Hematopoietic multipotent progenitor cell treated with erythropoietin and hydrocortisone succinate and interleukin-3 and kit ligand, for 6 days (in vitro differentiated cells): ENCODE measurements at places on chromosomes 1 and 21.

DNA sequence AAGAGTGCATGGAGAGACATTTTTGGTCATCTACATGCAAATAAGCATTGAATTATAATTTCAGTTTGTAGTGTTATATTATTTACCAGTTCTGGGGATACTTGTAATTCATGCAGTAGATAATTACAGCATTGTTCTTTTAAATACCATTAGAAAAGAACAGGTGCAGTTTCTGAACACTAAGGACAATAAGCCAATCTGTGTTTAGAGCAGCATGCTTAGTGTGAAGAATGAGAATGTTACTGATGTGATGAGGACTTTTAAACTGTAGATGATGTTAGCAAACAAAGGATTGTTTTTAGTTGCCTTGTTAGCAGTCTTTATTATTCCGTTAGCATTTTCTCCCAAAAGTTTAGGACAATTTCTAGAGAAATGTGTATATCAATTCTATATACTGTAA is 348.3 kb downstream of the BRINP3 start:
- DNase-seq = no peak

DNA sequence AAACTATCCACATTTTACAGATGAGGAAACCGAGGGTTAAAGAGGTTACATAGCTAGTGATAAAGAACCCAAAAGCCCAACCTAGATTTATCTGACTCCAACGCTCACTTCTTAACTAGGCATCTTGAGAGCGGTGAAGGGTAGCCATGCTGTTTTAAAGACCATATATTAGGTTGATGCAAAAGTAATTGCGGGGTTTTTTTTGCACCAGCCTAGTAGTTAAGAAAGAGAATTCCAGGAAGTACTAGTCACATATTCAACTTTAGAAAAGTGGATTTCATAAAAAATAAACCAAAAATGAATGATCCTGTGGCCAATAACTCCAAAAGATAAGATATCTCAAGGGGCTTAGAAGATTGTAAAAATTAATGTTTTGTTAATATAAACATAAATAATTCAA is 162.1 kb downstream of the GLUL start:
- no peak for DNase-seq

- DNase-seq = no peak
These were observed 9.6 kb downstream of the LRRC47 start for GRCh38 chr1:3786468-3787348.

DNA sequence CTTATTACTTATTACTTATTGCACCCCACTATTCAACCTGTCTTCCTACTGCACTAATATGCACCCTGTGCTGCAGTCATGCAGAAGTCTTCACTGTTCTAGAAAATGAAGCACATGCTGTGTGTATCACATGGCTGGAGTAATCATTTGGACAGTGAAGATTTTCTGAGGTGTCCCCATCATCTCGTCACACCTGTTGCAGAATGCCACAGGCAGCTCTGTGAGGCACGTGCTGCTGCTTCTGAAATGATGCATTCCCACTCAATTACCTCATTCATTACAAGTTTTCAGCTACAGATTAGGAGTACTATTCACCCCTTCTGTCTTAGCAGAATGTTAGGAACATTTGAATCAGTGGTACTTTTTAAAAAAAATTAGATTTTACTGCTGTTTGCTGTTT is 325.7 kb upstream of the ST6GALNAC5 start:
- DNase-seq = no peak

- no peak for DNase-seq
These were observed 228.6 kb upstream of the LYPLAL1 start for GRCh38 chr1:218945050-218945449.

GRCh38 chr1:237890822-237891221 is at the start of gene ZP4:
ZP4 (minus strand) TSS chr1:237890922; CDS start chr1:237890635, 287 bp downstream.
- no peak for DNase-seq

- DNase-seq = peak; percentile 90
These were observed 24.2 kb upstream of the PHTF1 start for GRCh38 chr1:113783254-113784103.

DNA sequence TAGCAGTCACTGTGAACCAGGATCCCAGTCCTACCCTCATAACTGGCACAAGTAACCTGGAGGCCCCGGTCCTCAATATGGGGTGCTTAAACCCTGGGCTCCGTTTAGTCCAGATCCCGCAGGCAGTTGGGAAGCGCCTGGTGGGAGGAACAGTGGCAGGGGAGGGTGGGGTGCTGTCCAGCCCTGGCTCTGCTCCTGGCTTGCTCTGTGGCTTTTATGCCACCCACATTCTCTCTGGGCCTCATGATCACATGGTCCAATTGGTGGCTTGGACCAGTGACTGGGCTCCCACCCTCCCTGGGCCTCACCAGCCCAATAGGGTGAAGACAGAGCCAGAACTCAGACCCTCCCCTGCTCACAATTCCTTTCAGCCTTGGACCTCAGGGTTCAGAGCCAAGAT is 2.9 kb downstream of the CD164L2 start:
- no peak for DNase-seq
